IPS DF 6.9 (cell line): ENCODE measurements at places on chromosomes 5 and 9.

GRCh38 chr9:106400170-106400569, 462.8 kb upstream of the ZNF462 start:
- no peak for DNase-seq

GRCh38 chr5:669842-670395, 23.2 kb downstream of the TPPP start:
- no peak for DNase-seq

DNA sequence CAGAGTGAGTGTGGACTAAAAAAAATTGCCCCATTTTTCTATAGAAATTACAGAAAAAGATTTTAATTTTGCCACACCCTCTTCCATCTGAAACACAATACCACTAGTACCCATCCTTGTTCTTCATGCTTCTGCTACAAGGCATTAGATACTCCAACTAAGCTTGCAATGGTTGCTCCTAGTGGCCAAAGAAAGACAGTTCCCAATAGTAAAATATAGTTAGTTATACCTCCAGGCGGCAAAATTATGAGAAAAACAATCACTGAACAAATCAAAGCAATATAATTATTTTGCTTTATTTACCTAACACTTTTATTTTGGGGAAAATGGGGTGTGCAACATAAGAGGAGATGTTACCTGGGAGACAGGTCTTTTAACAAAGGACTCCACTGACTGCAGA, 101.2 kb downstream of the RAPGEF6 start:
- no peak for DNase-seq

DNA sequence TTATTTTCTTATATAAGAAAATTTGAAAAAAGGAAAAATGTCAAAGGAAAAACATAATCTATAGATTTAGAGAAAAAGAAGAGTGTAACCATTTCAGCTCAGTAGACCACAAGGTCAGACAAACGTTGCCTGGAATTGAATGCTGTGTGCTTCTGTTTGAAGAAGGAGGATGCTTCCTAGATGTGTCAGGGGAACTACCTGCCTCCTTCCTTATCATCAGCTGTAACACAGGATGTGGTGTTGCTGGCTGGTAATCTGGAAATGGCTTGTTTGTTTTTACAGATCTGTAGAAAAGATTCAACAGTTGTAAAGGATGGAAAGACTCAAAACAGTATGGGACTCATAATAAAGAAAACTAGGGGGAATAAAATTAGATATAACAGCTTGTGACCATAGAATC, 160.7 kb upstream of the MEF2C start:
- no peak for DNase-seq

DNA sequence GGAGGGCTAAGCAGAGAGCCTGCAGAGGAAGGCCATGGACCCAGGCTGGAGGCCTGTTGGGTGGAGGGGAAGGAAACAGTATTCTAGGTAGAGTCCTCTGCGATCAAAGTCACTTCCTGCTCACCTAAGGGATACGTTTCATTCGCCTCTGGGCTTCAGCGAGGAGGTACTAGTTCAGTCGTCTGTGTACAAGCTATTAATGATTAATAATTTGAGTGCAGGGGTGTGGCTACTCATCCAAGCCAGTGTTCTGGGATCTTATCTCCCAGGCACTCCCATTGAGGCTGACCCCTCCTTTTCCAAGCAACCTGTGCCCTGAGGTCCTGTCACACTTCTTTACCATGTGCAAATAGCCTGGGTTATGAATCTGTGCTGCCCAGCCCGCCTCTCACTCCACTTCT, 25.2 kb downstream of the RALGPS1 start:
- DNase-seq = no peak

GRCh38 chr5:2685651-2686272, 65.7 kb downstream of the IRX2 start:
- no peak for DNase-seq

DNA sequence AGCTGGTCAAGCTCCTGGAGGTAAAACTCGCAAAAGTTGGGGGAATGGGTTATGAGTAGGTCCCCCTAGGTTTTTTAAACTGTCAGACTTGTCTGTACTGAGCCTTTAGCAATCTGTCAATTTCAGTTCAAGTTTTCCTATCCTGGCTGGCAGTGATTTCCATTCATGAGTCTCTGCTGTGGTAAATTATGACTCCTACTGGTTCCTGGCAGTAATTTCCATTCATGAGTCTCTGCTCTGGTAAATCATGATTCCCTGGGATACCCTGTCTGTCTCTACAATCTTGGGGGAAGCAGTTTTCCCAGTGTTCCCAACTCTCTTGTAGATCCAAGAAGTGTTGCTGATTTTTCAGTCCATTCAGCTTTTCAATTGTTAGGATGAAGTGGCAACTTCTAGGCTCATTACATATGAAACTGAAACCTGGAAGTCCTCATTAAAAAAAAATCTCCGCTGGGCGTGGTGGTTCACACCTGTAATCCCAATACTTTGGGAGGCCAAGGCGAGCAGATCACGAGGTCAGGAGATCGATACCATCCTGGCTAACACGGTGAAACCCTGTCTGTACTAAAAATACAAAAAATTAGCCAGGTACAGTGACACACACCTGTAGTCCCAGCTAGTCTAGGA, 91.3 kb upstream of the GPBP1 start:
- no peak for DNase-seq

DNA sequence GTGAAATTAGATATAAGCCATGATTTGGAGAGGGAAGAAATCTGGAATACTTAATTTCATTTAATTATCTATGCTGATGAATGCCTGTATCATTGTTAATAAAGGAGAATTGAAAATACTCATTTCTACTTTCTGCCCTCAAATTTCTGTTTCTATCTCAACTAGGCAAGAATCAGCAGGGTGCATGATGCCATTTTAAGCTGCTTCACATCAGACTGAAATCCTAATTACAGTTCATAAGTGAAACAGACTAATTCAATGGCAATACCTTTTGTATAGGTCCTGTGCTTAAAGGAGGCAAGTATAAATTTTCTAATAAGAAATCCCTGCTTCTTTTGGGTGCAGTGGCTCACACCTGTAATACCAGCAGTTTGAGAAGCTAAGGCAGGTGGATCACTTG, 22.3 kb upstream of the TAL2 start:
- no peak for DNase-seq

GRCh38 chr9:116154976-116155697, 1.5 kb downstream of the PAPPA start:
- no peak for DNase-seq

- no peak for DNase-seq
Measured at GRCh38 chr5:160545832-160546231, 124.2 kb downstream of the PTTG1 start.

- no peak for DNase-seq
Measured at GRCh38 chr5:95912029-95912428, 49.6 kb downstream of the ELL2 start.

- no peak for DNase-seq
Measured at GRCh38 chr9:81824802-81825730, 103.2 kb upstream of the SPATA31D4 start.

DNA sequence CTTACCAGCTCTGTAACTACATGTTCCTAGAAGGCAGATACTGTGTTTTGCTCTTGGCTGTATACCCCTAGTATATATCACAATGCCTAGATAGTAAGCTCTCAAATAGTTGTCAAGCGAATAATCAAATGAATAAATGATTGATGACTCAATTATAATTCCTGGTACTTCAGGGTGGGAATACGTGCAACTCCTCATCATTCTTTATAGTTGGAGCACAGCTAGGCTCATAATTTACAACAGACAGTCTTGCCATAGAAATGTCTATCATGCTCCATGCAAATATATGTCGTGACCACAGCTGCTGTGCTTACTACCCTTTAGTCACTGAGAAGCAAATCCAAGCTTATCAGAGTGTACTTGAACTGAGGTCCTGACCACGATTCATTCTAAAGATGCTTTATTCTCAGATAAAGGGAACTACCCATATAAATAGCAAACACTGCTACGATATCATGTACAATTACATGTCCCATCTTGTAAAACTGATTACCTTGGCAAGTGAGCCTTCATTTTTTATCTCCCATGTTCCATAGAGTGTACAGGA, 52.1 kb downstream of the STRBP start:
- no peak for DNase-seq

- no peak for DNase-seq
Measured at GRCh38 chr9:18544456-18544855, 70.5 kb downstream of the ADAMTSL1 start.

GRCh38 chr9:127976498-127976897, 4.3 kb downstream of the EEIG1 start:
- no peak for DNase-seq

DNA sequence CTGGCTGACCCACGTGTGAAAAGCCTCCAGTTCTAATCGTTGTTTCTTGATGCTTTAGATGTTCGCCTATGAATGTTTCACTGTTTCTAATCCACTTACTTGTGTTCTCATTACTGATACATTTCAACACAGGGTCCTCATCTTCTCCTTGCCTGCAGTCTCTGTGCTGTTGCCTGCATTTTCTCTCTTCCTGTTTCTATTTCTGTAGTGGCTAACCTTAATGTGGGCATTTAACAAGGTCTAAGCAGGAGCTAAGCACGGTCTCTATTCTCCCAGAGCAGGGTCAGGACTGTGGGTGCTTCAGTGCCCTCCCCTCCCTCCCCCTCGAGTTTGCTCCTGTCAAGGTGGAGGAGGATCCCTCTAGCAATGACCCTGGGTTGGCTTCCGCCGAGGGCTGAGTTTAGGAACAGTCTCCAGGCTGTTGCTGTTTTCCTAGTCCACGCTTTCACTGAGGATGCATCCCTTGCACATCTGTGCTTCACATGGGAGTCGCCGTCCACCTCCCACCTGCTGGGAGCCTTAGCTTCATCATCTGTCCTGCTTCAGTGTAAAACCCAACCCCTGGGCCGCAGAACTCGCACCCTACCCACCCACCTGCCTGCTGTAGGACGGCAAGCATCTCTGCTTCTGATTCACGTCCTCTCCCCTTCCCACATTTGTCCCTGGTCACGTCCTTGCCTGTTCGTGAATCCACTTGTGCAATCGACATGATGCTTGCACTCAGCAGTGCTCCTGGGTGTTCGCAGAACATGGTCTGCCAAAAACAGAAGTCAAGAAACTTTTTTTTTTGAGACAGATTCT, 2.4 kb upstream of the EXOC3 start:
- no peak for DNase-seq

- no peak for DNase-seq
Measured at GRCh38 chr9:124258607-124259157, 933 bp downstream of the NEK6 start.

DNA sequence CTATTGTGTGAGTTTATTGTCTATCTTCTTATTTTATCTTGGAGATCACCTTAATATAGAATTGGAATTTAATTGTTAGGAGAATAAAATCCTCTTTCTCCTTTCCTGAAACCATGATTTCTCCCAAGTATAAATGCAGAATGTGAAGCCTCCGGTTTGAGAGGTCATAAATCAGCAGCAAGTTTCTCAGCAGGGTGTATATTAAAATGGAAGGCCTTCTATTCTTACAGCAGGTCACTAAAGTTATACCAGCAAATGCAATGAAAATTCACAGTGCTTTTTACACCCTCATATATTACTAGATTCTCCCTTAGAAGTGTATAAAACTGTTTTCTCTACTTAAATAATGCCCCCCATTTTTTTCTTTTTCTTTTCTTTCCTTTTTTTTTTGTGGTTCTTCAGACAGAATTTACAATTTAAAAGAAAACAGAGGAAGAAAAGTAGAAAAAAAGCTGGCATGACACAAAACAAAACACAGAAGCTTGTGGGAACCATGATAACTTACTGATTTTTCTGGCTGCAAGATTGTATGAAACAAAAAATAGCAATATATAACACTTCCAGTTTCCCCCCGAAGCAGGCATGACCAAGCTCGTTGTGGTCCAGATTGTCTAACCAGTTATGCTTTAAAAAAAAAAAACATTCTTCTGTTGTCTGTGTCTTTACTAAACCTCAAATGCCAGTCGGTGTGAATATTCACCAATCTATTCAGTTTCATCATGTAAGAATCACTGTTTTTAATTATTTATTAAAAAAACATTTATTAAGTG, 211.2 kb downstream of the RAB3C start:
- no peak for DNase-seq

GRCh38 chr5:54742417-54742891, 224.9 kb downstream of the SNX18 start:
- no peak for DNase-seq

GRCh38 chr9:1100945-1101344, 50.8 kb downstream of the DMRT2 start:
- DNase-seq = peak; percentile 60

DNA sequence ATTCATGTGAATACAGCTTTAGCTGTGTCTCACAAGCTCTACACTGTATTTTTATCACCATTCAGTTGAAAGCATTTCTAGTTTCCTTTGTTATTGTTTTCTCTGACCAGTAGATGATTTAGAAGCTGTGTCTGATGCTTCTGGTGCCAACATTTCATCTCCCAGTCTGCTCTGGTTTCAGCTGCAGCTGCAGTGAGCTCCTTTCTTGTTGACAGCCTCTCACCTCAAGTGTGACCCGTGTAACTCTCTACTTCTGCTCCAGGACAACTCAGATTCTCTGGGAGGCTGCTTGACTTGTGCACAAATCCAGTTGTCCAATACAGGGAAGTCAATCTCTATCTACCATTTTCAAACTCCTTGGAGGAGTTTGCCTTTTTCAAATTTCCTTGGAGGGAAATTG, 504.8 kb downstream of the DIRAS2 start:
- no peak for DNase-seq

- DNase-seq = no peak
Measured at GRCh38 chr5:6046296-6046967, 331.9 kb downstream of the MED10 start.

GRCh38 chr9:104810421-104811339, 46.8 kb downstream of the NIPSNAP3B start:
- DNase-seq = no peak

DNA sequence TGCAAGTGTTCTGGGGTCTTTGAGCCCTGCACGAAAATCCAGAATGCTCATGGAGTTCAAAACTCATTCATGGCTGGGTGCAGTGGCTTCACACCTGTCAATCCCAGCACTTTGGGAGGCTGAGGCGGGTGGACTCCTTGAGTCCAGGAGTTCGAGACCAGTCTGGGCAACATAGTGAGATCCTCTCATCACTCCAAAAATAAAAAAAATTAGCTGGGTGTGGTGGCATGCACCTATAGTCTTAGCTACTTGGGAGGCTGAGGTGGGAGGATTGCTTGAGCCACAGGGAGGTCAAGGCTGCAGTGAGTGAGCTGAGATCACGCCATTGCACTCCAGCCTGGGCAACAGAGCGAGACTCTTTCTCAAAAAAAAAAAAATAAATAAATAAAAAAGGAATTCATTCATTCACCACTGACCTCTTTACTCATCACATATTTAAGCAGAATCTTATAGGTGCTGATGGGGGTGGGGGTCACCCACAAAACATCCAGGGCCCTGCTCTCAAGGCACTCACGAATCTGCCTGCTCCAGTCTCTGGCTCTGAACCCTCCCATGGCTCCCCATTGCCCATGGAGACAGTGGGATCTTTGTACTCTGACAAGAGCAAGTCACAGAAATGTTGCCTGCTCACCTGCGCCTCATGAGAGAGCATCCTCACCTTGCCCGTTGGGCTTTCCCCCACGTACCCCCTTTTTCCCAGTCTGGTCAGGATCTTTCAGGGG, 76.7 kb upstream of the IER5L start:
- no peak for DNase-seq

GRCh38 chr5:43150748-43151147, 30.0 kb downstream of the ZNF131 start:
- no peak for DNase-seq

GRCh38 chr9:133821601-133822429, 83.7 kb upstream of the SARDH start:
- no peak for DNase-seq
